ENCODE measurements at places on chromosomes 4 and X.

DNA sequence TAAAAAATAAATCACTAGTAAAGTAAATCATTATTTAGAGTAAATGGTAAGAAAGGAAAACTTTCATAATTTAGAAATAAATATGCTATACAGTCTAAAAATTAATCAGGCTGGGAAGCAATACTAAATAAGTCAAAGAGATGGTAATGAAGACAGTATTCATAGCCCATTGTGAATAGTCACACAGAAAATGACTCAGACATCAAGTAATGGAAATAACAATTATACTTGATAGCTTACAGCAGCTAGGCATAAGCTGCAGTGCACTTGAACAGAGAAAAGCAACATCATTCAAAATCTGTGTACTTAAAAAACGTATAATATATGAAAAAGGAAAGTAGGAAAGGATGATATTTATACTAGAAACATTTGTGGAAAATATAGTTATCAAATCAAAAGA lies 642.5 kb upstream of the GNPDA2 start:
- DNase-seq: no peak

DNA sequence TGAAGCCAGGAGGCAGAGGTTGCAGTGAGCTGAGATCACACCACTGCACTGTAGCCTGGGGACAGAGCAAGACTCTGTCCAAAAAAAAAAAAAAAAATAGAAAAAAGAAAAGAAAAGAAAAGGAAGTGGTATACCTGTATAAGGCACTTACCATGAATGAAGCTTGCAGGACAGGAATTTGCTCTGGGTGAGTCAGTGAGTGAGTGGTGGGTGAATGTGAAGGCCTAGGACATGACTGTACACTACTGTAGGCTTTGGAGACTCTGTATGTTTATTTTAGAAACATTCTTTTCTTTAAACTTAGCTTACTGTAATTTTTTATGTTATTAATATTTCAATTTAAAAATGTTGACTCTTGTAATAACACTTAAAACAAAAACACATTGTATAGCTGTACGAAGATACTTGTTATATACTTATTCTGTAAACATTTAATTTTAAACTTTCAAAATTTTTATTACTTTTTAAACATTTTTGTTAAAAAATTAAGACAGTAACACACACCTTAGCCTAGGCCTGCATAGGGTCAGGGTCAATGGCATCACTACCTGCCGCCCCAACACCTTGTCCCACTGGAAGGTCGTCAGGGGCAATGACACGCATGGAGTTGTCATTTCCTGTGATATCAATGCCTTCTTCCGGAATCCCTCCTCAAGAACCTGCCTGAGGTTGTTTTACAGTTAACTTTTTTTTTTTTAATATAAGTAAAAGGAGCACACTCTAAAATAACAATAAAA lies 78.7 kb downstream of the CLNK start:
- no peak for DNase-seq

DNA sequence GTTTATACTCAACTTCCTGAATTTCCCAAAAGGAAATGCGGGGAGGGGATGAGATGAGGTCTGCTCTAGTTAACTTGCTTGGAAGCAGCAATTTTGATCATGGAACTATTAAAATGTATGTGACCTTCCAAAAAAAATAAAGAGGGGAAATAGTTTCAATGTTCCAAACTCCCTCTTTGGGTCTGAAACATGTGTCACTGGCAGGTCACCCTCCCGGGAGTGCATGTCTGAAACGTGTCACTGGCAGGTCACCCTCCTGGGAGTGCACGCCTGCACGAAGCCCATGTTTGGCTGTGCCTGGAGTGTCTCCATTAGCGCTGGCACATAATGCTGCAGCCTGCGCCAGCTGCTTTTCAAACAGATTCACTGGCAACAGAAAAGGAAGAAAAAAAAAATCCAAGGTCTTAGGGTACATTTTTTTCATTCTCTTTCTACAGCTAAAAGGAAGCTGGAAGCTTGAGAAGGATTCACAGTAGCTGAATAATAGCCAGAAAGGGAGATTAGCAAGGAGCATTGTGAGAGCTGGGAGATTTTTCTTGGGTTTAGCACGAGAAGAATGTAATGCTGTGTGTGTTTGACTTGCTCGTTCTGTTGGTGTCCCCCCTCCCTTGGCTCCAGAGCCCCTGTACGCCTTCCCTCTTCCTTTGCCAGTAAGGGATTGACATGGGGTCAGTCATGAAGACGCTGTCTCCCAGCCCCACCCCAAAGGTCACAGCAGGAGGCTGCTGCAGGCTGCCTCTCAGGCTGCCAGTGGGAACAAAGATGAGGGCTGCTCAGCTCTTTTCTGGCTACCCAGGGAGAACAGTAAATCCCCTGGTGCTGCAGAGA lies 39.2 kb upstream of the TLR3 start:
- DNase-seq: no peak

DNA sequence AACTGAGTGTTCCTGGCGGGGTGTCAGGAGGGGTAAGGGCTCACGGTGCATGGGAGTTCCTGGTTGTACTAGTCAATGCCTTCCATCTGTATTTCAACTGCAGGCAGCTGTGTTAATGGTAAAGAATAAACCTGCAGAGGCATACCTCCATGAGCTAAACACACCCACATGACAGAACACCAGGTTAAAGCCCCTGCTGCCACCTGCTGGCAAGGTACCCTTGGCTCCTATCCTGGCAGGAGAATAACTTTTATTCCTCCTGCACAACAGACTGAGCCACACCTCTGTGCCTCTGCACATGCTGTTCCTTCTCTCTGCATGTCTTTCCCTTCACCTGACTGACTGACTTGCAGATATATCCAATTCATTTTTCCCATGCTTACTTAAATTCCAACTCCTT lies 11.1 kb downstream of the ITIH6 start:
- DNase-seq: peak; percentile 15

DNA sequence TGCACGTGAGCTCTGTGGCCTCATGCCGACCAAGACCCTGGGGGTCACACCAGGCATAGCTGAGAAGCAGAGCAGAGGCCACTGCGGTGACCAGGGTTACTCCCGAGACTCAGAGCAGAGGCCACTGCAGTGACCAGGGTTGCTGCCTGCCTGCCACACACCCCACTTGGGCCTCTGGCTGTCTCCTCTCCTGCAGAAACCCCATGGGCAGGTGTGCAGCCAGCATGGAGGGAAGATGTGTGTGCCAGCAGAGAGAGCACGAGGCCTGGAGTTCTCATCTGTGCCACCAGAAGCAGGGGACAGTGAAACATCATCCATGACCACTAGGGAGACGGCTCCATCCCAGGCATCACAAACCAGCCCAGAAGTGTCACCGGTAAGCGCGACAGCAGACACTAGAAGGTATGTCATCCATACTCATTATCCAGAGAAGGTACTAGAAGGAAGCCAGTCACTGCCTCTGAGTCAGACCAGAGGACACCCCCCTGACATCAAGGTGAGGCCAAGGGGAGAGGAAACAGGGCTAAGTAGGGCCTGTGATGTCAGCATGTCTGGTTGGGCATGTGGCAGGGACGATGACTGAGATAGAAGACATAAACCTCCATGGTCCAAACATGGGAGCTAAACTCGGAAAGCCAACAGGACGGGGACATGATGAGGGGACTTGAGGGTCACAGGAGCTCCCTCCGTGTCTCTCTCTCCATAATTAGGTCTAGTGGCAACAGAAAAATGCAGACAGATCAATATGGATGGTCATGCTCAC lies 24.2 kb upstream of the SPON2 start:
- peak; percentile 56 for DNase-seq

DNA sequence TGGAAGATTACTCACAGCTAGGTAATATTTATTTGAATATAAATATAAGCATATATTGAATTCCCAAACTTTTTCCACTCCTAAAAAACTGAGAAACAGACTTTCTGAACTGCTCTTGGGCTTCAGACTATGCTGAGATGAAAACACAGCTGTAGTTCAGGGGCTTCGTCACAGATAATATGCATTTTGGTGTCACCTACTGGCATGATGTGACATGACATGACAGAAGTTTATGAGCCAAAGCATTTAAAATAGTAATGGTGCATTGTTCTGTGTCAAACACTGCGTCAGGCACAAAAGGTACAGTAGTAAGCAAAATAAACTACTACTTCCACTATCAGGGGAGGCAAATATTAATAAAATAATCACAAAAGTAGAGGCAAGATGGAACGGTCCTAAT lies 171.3 kb downstream of the BTC start:
- DNase-seq: no peak

DNA sequence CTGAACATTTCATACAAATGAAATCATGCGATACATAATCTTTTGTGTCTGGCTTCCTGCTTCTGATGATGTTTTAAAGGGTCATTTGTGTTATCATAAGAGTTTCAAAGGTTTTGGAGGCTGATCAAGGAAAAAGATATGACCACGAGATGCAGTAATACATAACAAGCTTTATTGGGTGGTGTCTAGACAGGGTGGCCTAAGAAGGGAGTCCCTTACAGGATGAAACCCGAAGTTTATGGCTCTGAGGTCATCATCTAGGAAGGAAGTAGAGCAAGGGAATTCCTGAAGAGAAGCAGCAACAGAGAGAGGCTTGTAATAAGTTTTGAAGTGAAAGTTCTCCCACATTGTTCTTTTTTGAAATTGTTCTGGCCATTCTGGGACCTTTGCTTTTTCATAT lies 40.8 kb upstream of the SOD3 start:
- no peak for DNase-seq

- no peak for DNase-seq
Measured at GRCh38 chr4:8319731-8320385, 50.3 kb downstream of the HTRA3 start.

DNA sequence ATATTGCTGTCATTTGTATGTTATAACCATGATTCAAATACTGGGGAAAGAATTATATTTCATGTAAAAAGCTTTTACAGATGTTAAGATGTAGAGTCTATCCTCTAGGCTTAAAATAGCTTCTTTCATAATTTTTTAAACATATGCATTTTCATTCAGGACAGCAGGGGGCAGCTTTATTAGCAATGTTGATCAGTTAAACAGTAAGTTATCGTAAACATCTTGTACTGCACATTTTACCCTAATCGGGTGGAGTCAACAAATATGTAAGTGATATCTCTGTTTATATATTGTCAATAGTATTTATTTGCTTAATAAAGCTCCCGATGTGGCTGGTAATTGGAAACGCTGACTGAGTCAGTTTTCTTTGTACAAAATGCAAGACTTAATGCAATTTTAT lies 142.5 kb upstream of the MED14 start:
- DNase-seq: no peak

GRCh38 chrX:110168585-110168984 lies 149.3 kb downstream of the AMMECR1 start:
- DNase-seq: no peak

- DNase-seq: no peak
Measured at GRCh38 chrX:154412468-154412867, 1.1 kb downstream of the TAFAZZIN start.

GRCh38 chrX:110000847-110001713 lies 1.8 kb upstream of the TMEM164 start:
- no peak for DNase-seq

- DNase-seq: no peak
Measured at GRCh38 chr4:164821711-164822110, 55.3 kb upstream of the APELA start.

GRCh38 chr4:75565481-75565880 lies 9.6 kb downstream of the ODAPH start:
- no peak for DNase-seq

DNA sequence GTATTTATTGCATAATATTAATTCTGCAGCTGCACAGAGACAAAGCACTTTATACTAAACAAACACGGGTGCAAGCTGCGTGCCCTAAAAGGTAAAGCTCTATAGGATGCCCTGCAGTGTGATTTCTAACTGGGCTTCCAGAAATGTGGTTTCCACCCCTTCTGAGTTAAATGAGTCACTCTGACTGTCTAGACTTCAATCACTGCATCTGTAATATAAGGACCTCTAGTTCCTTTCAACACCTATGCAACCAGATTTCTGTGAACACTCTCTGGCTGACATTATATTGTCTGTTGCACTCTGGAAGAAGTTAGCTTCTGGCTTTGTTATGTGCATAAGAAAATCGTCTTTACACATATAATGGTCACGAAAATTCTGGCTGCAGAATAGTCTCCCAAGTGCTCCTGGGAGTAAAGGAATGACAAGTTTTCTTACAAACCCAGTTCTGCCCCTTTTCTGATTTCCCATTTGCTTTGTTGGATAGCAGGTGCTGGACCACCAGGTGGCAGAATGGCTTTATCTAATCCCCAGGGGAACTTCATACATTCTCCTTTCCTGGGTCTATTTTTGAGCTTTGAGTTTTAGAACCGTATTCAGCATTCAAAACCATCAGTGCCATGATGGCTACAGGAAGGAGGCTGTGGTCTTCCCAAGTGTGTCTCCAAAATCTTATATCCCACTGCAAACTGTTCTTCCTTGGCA lies 842.2 kb downstream of the STIM2 start:
- no peak for DNase-seq

DNA sequence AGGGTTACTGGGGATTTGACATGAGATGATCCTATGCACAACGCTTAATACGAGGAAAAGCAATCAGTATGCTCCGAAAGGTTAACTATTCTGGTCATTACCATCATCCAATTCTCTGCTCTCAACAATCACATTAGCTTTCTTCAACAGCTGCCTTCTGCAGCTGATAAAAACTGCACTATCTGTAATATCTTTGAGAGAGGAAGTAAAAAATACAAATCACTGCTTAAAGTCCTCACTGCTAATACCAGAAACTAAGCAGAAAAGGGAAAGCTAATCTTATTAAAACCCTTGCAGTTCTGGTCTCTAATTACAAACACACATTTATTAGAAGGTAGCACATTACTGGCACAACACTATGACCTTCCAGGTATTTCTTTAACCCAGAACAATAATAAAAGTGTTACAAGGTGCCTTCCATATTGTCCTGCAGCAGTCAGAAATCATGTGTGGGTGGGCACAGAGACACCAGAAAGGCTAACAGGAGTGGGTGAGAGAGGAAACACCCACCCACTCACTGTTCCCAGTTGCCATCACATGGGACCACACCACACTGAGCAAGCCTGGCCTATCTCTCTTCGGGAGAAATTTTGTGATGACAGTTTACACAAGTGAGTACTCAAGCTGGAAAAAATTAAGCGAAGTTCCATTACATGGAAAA lies 71.0 kb downstream of the RELL1 start:
- no peak for DNase-seq

GRCh38 chr4:93748373-93749291 lies 79.9 kb upstream of the ATOH1 start:
- no peak for DNase-seq

Data from naive thymus-derived CD8-positive, alpha-beta T cell (primary cell).